B cell (primary cell): ENCODE measurements at places on chromosomes 7 and 10.

DNA sequence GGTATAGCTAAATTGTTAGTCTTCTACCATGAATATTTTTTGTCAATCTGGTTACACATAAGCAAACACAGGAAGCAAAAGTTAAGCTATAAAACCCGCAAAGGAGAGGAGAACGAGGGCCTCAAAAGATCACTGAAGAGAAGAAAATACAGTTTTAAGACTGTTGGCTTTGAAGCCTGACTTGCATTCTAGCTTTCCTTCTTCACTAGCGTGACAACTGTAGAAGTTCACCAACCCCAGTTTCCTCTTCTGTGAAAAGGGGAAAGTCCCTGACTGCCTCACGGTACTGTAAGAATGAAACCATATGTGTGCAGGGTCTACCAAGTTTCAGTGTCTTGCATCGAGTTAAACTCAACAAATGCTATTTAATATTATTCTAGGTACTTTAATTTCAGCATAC lies 7.5 kb upstream of the LRRN3 start:
- H3K27ac ChIP-seq: no peak overlapping the region
- peak; percentile 74 for DNase-seq
- H3K4me3 ChIP-seq: no peak overlapping the region
- no peaks in the 10 kb centered on the region for H3K36me3 ChIP-seq

DNA sequence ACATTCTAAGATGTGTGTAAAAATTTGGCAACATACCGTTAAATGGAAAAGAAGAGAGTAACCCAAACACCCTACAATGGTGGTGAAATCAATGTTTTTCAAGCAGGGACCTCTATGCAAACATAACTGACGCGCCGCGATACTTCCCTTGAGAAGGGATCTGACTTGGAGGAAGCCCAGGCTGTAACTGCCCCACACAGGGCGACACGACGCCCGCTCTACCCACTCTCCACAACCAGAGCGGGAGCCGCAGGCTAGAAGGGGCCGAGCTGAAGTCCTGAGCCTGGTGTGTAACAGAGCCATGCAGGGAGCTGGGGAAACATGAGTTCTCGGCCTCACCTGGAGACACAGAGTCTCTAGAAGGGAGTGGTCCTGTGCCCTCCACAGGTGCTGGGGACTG lies 120.2 kb downstream of the FAM53B start:
- peak overlapping the region; percentile 83 for H3K27ac ChIP-seq
- H3K4me1 ChIP-seq: peaks cover 100% of the 10 kb centered on the region
- DNase-seq: no peak
- no peaks in the 10 kb centered on the region for H3K36me3 ChIP-seq
- no peak overlapping the region for H3K4me3 ChIP-seq

GRCh38 chr10:84945791-84946190 lies 617.4 kb downstream of the CCSER2 start:
- H3K36me3 ChIP-seq: no peaks in the 10 kb centered on the region
- no peak for DNase-seq
- no peaks in the 10 kb centered on the region for H3K27me3 ChIP-seq
- H3K4me1 ChIP-seq: no peaks in the 10 kb centered on the region
- no peak overlapping the region for H3K27ac ChIP-seq

GRCh38 chr10:111873621-111874135 lies 309.9 kb downstream of the GPAM start:
- no peak for DNase-seq
- H3K27ac ChIP-seq: no peak overlapping the region
- no peaks in the 10 kb centered on the region for H3K27me3 ChIP-seq
- no peaks in the 10 kb centered on the region for H3K36me3 ChIP-seq
- no peak overlapping the region for H3K4me3 ChIP-seq
